Activated naive CD4-positive, alpha-beta T cell treated with anti-CD3 and anti-CD28 coated beads, Interleukin-2, amount 50 U/mL, for 16 hours (primary cell): ENCODE measurements at places on chromosomes 5 and 9.

DNA sequence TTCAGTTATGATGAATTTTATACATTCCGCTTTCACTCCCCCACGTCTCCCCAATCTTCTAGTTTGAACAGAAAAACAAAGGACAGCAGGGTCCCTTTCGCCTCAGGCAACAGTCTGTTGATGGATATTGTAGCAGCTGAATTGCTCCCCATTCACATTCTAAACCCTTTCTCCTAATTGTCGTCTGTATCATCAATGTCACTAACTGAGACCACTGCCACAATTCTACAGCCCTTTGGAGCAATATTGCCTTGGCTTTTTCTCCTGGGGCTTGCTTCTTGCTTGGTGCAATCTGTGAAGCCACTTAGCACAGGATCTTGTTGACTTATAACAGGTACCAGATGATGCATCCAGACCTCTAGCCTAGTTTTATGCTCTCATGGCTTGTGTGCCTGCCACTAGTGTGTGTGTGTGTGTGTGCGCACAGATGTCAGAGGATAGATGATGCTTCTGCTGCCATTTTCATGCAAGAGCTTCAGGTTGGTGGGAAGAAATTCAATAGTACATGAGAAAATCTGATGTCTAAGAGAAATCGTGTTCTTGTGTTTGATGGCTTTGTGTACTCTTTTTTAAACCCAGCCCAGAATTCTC lies 195.2 kb upstream of the ISL1 start:
- no peak for DNase-seq

DNA sequence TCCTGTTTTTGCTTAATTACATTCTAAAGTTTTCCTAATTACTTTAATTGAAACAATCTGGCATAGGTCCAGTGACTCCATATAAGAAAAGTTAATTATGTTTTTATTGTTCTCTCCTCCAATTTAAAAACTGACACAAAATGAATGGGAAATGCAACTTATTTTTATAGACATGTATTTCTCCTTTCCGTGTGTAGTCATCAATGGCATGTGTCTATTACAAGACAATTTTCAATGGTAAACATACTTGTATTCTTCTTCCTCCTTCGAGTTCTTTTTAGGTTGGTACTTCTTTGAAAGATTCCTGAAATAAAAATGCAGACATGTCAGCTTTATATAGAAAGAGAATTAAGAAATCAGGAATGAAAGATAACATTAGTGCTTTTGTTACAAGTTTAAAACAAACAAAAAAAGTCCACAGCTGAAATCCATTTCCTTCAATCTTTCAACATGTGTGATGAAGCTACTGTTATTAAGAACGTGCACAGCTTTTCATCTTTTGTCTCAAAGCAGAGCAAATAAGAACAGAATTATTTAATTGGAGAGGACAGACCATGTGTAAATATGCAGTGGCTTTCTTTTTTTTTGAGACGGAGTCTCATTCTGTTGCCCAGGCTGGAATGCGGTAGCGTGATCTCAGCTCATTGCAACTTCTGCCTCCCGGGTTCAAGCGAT lies 63.8 kb downstream of the FNBP1 start:
- no peak for DNase-seq

DNA sequence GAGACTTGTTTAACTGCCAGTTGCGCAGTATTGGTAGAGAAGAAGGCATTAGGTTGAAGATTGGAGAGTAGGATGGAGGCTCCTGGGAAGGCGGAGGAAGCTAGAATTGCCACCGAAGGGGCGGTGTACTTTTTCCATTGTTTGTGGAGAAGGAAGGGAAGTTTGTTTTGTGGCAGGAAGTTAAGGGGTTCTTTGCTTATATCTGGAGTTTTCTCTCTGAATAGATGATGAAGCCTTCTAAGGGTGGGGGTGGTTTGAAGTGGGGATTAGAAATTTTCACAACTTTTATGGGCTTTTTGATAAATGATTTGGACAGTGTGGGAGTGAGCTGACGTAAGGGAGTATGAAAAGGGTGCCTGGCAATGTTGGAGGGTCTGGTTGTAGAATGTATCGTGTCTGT lies 59.3 kb downstream of the SNX30 start:
- no peak for DNase-seq

DNA sequence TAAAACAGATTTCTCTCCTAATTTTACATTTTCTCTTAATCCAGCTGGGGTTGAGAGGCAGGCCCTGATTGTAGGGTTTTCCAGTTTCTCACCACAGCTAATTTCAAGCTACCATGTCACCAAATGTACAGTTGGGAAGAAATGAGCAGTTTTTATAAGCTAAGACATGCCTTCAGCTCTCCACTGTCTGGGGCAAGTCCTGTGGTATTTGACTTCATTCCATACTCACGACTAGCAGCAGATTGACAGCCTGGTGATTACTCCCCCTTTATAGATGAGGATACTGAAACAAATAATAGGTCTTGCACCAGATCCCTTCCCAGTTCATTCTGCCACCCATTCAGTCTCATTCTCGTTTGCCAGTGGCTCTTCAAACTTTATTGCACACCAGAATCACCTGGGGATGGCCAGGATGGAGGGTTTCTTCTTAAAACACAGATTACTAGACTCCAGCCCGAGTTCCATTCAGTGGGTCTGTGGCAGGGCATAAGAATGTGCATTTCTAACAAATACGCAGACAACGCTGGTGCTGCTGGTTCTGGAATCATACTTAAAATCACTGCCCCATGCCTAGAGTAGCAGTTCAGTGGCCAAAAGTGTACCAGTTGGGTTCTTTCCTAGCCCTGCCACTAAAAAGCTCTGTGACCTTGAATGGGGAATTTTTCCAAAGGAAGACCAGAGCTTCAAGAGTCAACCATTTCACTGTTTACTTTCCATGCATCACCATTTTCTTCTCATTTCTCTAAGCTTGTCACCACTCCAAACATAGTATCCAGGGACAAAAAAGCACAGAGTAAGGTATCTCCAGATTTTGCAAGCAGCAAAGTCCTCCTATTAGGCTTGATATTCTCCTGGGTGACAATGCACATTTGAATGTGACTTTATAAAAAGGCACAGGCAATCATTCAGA lies 64.3 kb downstream of the CSNK1A1 start:
- no peak for DNase-seq

GRCh38 chr5:98656796-98657195 lies 116.7 kb upstream of the RGMB start:
- DNase-seq, result no peak

DNA sequence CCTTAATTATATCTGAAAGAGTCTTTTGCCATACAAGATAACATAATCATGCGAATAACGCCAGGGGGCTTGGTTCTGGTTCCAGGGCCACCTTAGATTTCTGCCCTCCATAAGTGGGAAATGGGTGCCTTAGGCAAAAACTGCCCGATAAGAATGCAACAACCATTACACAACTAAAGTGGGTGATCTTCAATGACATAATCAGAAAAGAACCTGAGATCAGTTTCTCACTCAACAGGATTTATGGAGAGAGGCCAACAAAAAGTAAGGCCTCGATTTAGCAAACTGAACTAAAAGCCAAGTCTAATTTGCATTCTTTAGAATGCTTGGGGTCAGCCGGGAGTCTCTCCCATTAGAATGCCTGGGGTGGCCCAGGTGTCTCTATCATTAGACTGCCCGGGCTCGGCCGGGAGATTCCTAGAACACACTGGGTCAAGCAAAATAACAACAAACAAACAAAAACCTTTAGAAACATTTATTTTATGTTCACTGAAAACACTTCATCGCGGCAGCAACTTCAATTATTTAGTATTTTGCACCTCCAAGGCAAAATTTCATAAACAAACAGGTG lies 194.8 kb downstream of the AUH start:
- no peak for DNase-seq

- no peak for DNase-seq
These were observed 61.7 kb downstream of the JMY start for GRCh38 chr5:79297661-79298060.

DNA sequence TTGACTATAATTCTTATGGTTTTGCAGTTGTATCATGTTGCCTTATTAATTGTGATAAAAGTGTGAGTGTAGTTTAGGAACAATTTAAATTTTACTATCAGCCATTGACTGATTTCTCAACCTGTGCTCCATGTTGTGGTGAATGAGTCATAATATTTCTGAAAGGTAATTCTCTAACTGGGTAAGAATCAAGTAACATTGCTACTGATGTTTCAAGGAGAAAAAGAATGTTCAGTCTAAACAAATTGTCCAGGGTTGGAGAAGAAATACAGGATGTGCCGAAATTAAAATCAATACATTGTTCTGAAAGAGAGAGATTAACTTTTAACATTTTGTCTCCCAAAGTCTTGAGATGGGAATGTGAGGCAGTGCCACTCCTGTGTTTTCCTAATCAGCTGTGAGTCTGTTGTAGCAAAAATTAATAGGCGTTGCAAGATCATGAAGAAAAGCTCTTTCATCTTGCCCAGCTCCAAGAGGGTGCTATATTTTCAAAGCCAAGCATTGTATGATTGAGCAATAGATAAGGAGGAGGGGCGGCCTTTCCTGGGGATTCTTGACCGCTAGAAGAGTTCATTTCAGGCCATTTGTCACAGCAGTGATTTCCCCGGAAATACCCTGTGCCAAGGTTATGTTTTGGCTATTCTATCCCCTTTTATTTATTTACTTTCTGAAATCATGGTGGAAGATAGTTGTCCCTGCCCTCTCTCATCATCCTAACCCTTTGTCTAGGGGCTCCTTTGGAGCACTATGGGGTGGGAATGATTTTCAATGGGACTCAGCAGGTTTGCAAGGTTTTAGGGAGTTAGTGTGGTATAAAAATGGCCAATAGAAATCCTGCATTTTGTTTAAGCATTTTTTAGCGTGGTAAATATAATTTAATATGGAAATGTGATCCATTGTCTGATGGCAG lies 151.6 kb downstream of the FOCAD start:
- no peak for DNase-seq

- no peak for DNase-seq
These were observed 61.3 kb downstream of the AMBP start for GRCh38 chr9:114016629-114017423.

- DNase-seq, result no peak
These were observed 188.2 kb downstream of the BNC2 start for GRCh38 chr9:16682273-16682672.

DNA sequence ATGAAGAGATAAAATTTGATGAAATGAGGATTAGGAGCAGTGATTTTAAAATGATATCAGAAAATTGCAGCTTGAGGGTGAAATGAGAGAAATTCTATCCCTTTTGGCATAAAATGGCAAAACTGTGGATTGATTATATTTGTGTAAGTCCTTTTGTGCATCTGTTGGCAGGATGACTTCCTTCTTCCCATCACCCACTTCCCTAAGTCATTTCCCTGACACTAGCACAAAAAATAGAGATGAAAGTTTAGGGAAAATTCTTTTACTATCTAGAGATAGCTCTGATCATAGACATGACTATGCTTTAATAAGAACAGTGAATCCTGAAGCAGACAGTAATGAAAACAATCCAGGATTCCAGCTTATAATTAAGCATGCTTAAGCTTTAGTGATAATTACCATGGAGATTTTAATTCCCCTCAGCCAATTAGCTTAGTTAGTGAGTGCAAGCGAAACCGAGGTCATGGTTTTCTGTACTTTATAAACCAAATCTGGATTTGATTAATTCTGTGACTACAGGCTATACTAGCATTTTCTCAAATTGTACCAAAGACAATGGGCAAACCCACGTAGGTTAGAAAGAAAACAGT lies 163.6 kb upstream of the TARS1 start:
- no peak for DNase-seq

DNA sequence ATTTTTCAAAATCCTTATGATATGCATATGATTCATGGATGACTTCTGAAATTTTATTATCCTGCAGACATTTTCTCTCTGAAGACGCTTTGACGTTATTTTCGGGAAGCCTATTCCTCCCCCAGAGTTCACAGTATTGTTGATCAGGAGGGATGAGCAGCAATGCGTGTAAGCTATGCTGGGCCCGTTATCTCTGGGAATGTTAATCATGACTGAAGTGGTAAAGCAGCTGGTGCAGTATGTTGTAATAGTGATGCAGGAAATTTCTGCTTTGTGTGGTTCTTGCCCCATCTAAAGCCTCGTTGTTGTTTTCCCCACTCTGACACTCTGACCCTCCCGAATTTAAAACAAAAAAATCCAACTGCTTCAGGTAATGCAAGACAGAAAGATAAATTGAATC lies 1797.8 kb upstream of the WWC1 start:
- DNase-seq, result no peak

DNA sequence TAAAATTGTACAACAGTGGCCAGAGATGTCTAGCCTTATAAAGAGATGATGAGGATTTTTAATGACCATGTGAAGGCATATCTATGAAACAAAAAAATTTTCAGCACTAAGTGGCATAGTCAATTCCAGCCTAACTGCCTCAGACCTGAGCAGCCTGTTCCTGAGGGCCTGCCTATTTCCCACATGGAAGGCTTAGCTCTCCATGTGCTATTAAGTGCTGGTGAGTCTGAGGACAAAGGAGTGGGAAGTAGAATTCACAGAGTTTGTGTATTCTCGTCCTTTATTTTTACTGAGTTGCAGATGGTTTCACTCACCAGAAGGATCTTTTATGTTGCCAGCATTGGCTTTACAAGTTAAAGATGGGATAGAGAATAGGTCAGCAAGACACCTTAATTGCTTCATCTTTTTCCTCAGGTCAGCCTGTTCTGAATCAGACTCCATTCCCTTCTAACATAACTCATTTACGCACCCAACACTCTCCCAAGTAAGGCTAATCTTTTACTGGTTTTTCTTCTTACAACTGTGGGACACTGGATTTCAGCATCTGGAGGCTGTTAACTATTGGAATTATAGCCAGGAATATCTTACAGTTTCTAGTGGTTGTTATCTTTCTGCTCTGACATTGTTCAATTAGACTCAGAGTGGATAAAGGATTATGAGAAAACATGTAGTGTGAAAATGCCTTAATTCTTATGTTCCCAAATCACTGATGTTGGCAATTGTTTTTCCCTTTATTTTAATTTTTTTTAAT lies 76.8 kb downstream of the ISOC1 start:
- DNase-seq, result no peak

DNA sequence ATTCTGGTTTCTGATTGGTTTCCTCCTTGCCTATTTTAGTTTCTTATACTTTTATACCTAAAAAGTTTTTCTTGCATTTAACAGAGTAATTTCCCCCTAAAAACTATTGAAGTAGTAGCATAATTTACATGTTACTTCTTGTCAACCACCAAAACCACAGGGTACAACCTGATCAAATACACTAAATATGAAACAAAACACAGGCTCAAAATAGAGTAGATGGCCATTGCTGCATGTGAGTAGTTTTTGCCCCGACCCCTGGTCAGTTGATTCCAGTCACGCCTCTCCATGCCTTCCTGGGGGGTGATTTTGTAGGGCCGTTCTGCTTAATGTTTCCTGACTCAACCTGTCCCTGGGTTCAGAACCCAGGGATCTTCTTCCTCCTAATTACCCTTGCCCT lies 101.8 kb downstream of the TLE4 start:
- no peak for DNase-seq

- no peak for DNase-seq
These were observed 91.8 kb upstream of the TNC start for GRCh38 chr9:115209601-115210306.

- DNase-seq, result no peak
These were observed 498 bp downstream of the ZNF367 start for GRCh38 chr9:96417661-96418082.

- no peak for DNase-seq
These were observed 130.0 kb upstream of the LHFPL2 start for GRCh38 chr5:78778538-78778937.
